ENCODE measurements at places on chromosomes 2 and 18. TPM values are rescaled to one million over a fixed set of nuclear protein-coding genes. Genes with fewer than 3 reads are reported as not detected.

DNA sequence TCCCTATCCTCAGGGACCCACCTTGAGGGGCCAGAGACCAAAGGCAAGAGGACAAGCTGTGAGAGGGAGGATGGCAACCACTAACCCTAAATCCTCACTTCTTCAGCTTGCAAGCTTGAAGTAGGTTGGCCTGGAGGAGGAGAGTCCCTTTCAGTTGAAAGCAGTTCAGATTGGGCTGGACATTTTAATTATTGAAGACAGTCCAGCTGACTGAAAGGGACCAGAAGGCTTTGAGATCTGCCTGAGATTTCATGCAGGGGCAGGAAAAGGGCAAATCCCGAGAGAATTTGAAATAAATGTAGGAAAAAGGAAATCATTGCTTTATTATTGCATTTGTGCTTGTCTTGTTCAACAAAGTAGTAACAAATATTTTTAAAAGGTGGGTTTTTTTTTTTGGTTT, 118.9 kb upstream of the STON1 start:
- H3K4me3 ChIP-seq = no peak overlapping the region
- peaks cover 22% of the 10 kb centered on the region for H3K4me1 ChIP-seq
- H3K27ac ChIP-seq = no peak overlapping the region
- DNase-seq = no peak

DNA sequence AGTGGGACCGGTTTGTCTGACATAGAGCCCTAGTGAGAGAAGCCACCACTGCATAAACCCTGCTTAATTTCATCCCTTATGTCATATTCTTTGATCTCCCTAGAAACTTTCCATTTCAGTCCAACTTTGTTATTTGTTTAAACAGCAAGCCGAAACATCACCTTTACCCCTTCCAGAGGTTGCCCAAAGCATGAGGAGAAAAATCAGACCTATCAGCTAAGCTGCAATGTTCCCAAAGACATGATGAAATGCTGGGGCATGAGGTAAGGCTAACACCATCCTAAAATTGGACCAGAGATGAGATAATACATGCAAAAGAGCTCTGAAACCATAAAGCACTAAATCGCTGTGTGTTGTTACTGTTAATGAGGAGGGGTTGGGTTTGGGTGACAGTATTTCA, 447.9 kb upstream of the ACVR2A start:
- no peak overlapping the region for H3K4me3 ChIP-seq
- DNase-seq = no peak
- no peak overlapping the region for H3K27ac ChIP-seq
- peaks cover 5% of the 10 kb centered on the region for H3K27me3 ChIP-seq
- no peaks in the 10 kb centered on the region for H3K36me3 ChIP-seq
- no peaks in the 10 kb centered on the region for H3K4me1 ChIP-seq

- no peak overlapping the region for H3K4me3 ChIP-seq
- peaks cover 5% of the 10 kb centered on the region for H3K36me3 ChIP-seq
- peaks cover 42% of the 10 kb centered on the region for H3K4me1 ChIP-seq
- no peak for DNase-seq
Measured at GRCh38 chr2:216018709-216019108, 5.4 kb upstream of the MREG start.

- no peak overlapping the region for H3K4me3 ChIP-seq
- peaks cover 5% of the 10 kb centered on the region for H3K4me1 ChIP-seq
- H3K27ac ChIP-seq = no peak overlapping the region
- DNase-seq = no peak
- H3K27me3 ChIP-seq = no peaks in the 10 kb centered on the region
Measured at GRCh38 chr2:189854187-189854586, 69.9 kb downstream of the PMS1 start.

- peaks cover 29% of the 10 kb centered on the region for H3K27me3 ChIP-seq
- H3K4me1 ChIP-seq = no peaks in the 10 kb centered on the region
- no peak overlapping the region for H3K4me3 ChIP-seq
- no peak overlapping the region for H3K27ac ChIP-seq
- H3K36me3 ChIP-seq = no peaks in the 10 kb centered on the region
Measured at GRCh38 chr2:176614049-176614448, 344.8 kb downstream of the MTX2 start.

- no peak overlapping the region for H3K27ac ChIP-seq
- DNase-seq = no peak
- H3K27me3 ChIP-seq = no peaks in the 10 kb centered on the region
- H3K4me1 ChIP-seq = no peaks in the 10 kb centered on the region
- H3K36me3 ChIP-seq = no peaks in the 10 kb centered on the region
- no peak overlapping the region for H3K4me3 ChIP-seq
Measured at GRCh38 chr2:128577141-128577930, 258.7 kb upstream of the HS6ST1 start.

- H3K4me3 ChIP-seq = no peak overlapping the region
- H3K27ac ChIP-seq = no peak overlapping the region
- DNase-seq = no peak
- peaks cover 4% of the 10 kb centered on the region for H3K27me3 ChIP-seq
- H3K4me1 ChIP-seq = no peaks in the 10 kb centered on the region
Measured at GRCh38 chr2:170689481-170689880, 25.7 kb upstream of the SP5 start.

DNA sequence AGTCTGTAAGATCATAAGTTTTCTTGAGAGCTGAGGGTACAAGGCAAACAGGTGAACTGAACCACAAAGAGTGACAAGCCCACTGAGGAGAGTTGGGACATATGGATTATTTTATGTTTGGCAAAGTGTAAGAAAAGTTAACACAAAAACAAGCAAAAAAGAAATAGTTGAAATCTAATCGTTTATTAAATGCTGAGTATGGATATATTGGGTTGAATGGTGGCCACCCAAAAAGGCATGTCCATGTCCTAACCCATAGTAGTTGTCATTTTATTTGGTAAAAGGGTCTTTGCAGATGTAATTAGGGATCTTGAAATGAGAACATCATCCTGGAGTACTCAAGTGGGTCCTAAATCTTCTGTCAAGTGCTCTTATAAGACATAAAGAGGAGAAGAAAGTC, 24.9 kb upstream of the TWIST2 start:
- H3K4me3 ChIP-seq = no peak overlapping the region
- H3K27me3 ChIP-seq = peaks cover 58% of the 10 kb centered on the region
- peaks cover 5% of the 10 kb centered on the region for H3K36me3 ChIP-seq
- no peaks in the 10 kb centered on the region for H3K4me1 ChIP-seq
- DNase-seq = no peak
- H3K27ac ChIP-seq = no peak overlapping the region

- H3K4me1 ChIP-seq = no peaks in the 10 kb centered on the region
- no peak for DNase-seq
- H3K27ac ChIP-seq = no peak overlapping the region
- H3K4me3 ChIP-seq = no peak overlapping the region
Measured at GRCh38 chr2:189933911-189934399, 128.6 kb downstream of the MSTN start.

DNA sequence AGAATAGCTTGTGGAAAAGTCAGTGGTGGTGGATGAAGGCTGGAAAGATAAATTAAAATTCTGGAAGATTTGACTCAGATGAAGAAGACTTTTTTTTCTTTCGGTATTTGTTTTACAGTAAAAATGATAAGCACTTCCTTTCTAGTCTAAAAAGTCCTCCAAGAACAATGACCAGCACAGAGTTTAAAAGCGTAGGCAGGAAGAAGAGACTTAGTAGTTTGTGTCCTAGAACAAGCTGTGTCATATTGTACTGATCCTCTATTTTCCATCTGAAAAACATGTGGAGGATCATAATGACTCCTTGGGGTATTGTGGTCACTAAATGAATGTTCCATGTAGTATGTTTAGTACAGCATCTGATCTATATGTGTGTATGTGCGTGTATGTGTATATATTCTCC, 132.4 kb upstream of the FSHR start:
- no peak overlapping the region for H3K4me3 ChIP-seq
- H3K4me1 ChIP-seq = no peaks in the 10 kb centered on the region
- no peaks in the 10 kb centered on the region for H3K36me3 ChIP-seq
- no peak overlapping the region for H3K27ac ChIP-seq
- H3K27me3 ChIP-seq = no peaks in the 10 kb centered on the region

- no peaks in the 10 kb centered on the region for H3K27me3 ChIP-seq
- no peaks in the 10 kb centered on the region for H3K36me3 ChIP-seq
- no peak overlapping the region for H3K27ac ChIP-seq
- H3K4me3 ChIP-seq = no peak overlapping the region
Measured at GRCh38 chr2:120888851-120889250, 153.2 kb downstream of the GLI2 start.

- no peak overlapping the region for H3K4me3 ChIP-seq
- DNase-seq = no peak
- H3K27me3 ChIP-seq = peaks cover 4% of the 10 kb centered on the region
Measured at GRCh38 chr2:144801325-144801724, 281.4 kb upstream of the ZEB2 start.

DNA sequence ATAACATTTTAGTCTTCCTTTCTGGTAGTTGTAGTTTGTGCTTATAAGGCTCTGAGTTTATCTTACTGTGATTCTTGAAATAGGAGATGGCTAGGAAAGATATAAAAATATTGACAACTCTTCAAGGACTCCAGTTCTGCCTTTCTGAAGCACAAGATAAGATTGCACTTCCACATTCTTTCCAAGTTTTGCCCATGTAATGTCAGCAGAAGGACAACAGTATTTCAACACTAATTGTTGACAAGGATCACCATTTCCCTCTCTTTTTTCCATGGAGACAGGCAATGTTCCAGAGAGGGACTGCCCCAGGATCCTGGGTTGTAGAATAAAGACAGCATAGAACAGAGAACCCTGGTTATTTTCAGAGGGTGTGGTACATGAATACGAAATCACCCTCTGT, 279.1 kb upstream of the CNTNAP5 start:
- no peak overlapping the region for H3K4me3 ChIP-seq
- DNase-seq = no peak
- no peaks in the 10 kb centered on the region for H3K4me1 ChIP-seq
- H3K27ac ChIP-seq = no peak overlapping the region

DNA sequence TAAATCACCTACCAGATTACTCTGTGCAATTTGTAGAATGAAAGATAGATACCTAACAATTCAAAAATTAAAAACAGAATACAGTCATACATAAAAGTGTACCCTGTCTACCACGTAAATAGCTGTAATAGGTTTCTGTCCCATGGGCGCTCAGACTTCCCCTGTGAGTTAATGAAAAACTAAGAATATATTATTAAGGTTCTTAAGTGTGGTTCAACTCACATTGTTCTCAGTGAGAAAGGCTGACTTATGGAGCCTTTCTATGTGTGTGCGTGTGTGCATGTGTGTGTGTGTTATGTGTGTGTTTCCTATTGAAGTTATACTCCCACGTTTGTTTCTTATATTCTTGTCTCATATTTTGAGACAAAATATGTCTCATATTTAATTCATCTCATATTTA, 114.6 kb upstream of the CD302 start:
- H3K27ac ChIP-seq = no peak overlapping the region
- no peak overlapping the region for H3K4me3 ChIP-seq
- DNase-seq = no peak
- H3K27me3 ChIP-seq = peaks cover 2% of the 10 kb centered on the region

The TUBB8B gene
- not detected for total RNA-seq

The FBXO36 gene
- 2.0 TPM for total RNA-seq

The INSIG2 gene
- 56.4 TPM for total RNA-seq

The MC2R gene
- total RNA-seq = not detected

Data from activated CD4-positive, alpha-beta T cell treated with anti-CD3 and anti-CD28 coated beads for 36 hours (primary cell).